PC-9 (cell line): ENCODE measurements at places on chromosomes 13 and 19. TPM values are rescaled to one million over a fixed set of nuclear protein-coding genes. Genes with fewer than 3 reads are reported as not detected.

Gene MAP4K1
- 3.5 and 6.8 TPM in 2 replicates for total RNA-seq

Gene NKPD1
- 0.37 and 0.75 TPM in 2 replicates for total RNA-seq

Gene SETDB2
- 5.2 and 6.9 TPM in 2 replicates for total RNA-seq

Gene SCN1B
- total RNA-seq, result 2.4 and 3.0 TPM in 2 replicates

DNA sequence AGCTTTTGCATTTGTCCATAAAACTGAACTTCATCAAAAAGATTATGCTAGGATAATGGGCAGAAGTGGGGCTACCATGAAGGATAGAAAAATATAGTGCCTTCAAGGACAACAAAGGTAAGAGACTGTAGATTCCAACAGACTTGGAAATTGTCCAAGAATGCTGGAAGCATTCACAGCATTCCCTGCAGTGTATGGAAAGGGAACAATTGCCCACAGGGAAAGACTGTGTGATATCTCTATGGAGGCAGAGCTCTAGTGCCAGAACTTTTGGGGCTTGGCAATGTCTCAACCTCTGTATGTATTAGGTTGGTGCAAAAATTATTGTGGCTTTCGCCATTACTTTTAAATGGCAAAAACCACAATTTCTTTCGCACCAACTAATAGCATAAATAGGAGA, 1598.8 kb upstream of the MIR17HG start:
- no peak overlapping the region for H3K27ac ChIP-seq
- H3K36me3 ChIP-seq, result no peaks in the 10 kb centered on the region
- DNase-seq, result no peak
- H3K27me3 ChIP-seq, result no peaks in the 10 kb centered on the region

DNA sequence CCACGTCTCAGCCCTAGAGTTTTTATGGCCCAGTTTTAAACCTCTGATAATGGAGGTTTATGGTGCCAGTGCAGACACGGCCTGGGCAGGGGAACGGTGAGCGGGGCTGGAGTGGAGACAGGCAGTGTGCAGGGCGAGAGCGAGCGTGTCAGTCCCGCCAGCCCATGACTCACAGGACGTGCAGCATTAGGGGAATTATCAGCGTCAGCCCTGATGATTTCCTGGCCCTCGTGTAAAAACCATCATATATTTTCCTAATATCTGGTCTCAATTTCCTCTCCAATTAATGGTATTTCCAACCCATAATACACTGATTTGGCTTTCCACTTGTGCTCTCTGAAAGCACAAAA, 104.6 kb upstream of the VSTM2B start:
- no peak overlapping the region for H3K27ac ChIP-seq
- no peak overlapping the region for H3K4me3 ChIP-seq
- H3K4me1 ChIP-seq, result no peaks in the 10 kb centered on the region
- peaks cover 63% of the 10 kb centered on the region for H3K27me3 ChIP-seq
- no peak for DNase-seq
- no peaks in the 10 kb centered on the region for H3K36me3 ChIP-seq

Gene ETHE1
- 83.4 and 89.3 TPM in 2 replicates for total RNA-seq

GRCh38 chr19:42412227-42412626, 15.0 kb downstream of the LIPE start:
- peaks cover 33% of the 10 kb centered on the region for H3K4me1 ChIP-seq
- DNase-seq, result peak; percentile 79
- H3K27ac ChIP-seq, result no peak overlapping the region
- no peaks in the 10 kb centered on the region for H3K36me3 ChIP-seq
